Ecto neural progenitor cell (in vitro differentiated cells): ENCODE measurements at places on chromosomes 13 and 19.

- DNase-seq, result no peak
Observed at GRCh38 chr19:15436012-15436825, 13.5 kb downstream of the WIZ start.

- peak; percentile 78 for DNase-seq
Observed at GRCh38 chr13:75635828-75636435, at the start of gene LMO7. LMO7 (plus strand) TSS chr13:75636330; CDS start chr13:75636658, 328 bp downstream.

GRCh38 chr19:13978351-13979243, 26.3 kb downstream of the DCAF15 start:
- peak; percentile 95 for DNase-seq

DNA sequence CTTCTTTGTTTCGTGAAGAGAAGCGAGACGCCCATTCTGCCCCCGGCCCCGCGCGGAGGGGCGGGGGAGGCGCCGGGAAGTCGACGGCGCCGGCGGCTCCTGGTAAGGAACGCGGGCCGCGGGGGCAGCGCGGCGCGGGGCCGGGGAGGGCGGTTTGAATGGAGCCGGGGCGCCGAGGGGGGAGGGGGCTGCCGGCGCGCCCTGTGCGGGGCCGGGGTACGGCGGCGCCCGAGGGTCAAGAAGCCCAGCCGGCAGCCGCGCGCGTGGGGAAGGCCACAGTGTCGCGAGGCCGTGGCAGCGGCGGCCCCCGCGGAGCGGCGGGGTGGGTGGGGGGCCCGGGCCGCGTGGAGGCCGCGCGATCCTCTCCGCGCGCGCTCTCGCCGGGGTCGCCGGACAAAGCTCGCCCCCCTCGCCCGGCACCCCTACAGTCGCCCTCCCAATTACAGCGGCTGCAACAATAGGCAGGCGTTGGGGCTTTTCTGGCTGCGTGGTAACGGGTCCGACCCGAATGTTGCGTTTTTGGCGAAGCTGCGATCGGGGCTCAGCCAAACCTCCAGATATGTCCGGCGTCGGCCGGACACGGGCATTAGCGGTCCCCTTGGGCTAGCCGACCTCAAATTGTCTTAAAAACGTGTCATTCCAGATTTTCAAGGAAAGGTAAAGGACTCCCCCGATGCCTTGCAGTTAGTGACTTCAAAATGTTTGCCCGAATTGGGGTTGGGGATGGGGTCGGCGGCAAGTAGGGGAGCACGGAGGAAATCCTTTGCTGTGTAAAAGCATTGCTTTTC, 437 bp downstream of the SMARCA4 start:
- DNase-seq, result peak; percentile 72

GRCh38 chr13:22253107-22253506, 582.2 kb downstream of the FGF9 start:
- no peak for DNase-seq
